NCI-H1930 (cell line): ENCODE measurements at places on chromosomes 4 and X.

- DNase-seq: no peak
Observed at GRCh38 chr4:97317671-97318070, 825.6 kb downstream of the STPG2 start.

DNA sequence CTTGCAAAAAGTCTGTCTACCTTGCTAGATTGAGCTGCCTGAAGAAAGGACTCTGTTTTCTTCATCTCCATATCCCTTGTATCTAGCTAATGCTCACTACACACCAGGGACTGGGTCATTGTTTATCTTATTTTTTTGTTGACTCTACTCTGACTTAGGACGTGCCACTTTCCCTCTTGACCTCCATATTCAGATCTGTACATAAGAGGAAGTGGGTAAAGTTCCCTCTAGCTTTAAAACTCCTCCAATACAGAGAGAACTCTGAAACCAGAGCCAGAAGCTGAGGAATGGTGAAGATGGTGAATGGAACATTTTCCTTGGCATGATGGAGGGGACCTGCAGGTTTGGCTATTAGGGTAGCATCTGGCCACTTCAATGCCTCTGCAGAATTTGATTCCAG, 2026.1 kb upstream of the TENM3 start:
- no peak for DNase-seq

DNA sequence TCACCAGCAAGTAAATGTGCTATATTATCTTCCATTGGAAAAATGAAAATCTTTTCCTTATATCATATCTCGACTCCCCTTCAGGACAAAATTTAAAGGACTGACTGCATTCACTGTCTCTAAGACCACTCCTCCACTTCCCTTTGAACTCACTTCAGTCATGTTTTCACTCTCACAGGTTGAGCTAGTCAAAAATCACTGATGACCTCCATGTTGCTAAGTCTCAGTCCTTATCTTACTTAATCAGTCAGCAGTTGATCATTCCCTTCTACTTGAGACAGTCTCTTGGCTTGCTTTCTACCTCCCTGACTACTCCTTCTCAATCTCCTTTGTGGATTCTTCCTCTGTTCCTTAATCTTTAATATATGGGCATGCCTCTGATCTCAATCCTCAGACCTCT, 117.0 kb upstream of the LSM6 start:
- DNase-seq: no peak

GRCh38 chr4:177964693-177965168, 522.5 kb upstream of the AGA start:
- no peak for DNase-seq

DNA sequence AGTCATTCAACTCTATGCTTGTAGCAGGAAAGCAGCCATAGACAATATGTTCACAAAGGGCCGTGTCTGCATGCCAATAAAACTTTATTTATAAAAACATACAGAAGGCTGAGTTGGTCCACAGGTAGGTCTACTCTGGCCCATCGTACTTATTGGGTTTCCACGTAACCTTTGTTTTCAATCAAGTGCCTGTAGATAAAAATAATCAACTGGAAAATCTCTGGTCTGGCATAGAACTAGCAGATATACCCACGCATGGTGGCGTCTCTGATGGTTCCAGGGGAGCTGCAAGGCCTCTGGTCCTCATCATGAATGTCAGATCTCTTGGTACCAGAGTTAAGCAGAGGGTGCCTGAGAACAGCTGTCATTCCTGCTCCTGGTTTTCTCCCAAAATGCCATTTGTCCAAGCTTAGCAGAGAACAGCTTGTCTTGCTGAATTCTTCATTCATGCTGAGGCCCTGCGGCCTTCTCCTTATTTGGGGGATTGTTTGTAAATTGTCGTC, 31.4 kb upstream of the JAKMIP1 start:
- DNase-seq: no peak

DNA sequence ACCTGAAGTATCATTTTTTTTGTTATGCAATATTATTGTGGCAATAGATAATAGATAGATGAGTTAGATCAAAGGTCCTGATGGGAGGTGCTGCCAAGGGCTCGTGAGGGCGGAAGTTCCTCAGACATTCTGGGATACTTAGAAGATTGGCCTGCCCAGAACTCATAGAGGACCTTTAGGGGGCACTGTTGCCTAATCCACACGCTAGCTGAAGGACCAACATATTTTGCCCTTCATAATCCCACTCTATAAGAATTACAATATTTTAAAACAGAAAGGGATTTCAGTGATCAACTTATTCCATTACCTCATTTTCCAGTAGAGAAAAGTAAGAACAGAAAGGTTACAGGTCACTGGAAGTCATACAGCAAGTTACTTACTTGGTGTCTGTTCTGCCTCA, 22.9 kb upstream of the COX7B2 start:
- DNase-seq: no peak

- no peak for DNase-seq
Observed at GRCh38 chr4:127642169-127642568, 9.4 kb downstream of the INTU start.

DNA sequence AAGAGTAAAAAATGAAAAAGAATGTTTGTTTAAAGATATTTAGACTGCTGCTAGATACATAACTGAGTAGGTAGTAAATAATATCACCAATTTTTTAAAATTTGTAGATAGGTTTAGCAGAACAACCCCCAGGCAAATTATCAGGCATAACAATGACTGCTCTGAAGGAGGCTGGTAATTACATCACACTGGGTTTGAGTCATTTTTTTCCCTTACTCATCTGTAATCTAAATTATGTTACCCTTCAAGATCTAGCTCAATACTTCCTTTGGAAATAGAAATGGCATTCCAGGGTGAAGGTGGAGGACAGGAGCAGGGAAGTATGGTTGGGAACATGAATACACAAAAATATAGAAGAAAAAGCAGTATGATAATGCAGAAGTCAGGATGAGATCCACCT, 431.6 kb upstream of the MAOA start:
- DNase-seq: no peak
